ENCODE measurements at places on chromosomes 12 and 14.
A peak's percentile ranks its signal among the peaks of the same experiment; 100 is the strongest.

GRCh38 chr14:73143003-73143402, 6.7 kb downstream of the PSEN1 start:
- no peak for DNase-seq

- no peak for DNase-seq
Observed at GRCh38 chr12:96886998-96887677, 19.9 kb upstream of the NEDD1 start.

GRCh38 chr12:128755566-128755965, 68.2 kb downstream of the SLC15A4 start:
- no peak for DNase-seq

GRCh38 chr14:57573173-57573572, 79.5 kb upstream of the CCDC198 start:
- no peak for DNase-seq

GRCh38 chr14:27392153-27392552, 794.3 kb upstream of the NOVA1 start:
- no peak for DNase-seq

- no peak for DNase-seq
Observed at GRCh38 chr12:69196302-69197288, 42.8 kb upstream of the CPSF6 start.

DNA sequence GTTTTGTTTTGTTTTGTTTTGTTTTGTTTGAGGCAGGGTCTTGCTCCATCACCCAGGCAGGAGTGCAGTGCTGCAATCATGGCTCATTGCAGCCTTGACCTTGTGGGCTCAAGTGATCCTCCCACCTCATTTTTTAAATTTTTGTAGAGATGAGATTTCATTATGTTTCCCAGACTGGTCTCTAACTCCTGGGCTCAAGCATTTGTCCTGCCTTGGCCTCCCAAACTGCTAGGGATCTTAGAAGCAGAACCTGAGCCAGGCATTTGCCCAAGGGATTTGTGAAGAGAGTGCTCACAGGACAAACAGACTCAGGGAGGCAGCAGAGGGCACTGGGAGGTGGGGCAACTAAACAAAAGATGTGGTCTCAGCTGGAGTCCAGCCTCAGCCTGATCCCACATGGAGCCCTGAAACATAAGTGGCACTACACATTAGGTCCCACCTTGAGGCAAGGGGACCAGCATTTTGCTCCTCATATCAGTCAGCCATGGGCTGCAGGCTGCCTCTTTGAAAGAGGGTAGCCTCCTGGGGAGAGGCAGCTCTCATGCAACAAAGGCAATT, 86.2 kb upstream of the CMKLR1 start:
- DNase-seq: no peak

GRCh38 chr14:102164965-102165364, 25.3 kb downstream of the WDR20 start:
- no peak for DNase-seq

GRCh38 chr12:1162081-1162760, 171.2 kb downstream of the ERC1 start:
- no peak for DNase-seq

DNA sequence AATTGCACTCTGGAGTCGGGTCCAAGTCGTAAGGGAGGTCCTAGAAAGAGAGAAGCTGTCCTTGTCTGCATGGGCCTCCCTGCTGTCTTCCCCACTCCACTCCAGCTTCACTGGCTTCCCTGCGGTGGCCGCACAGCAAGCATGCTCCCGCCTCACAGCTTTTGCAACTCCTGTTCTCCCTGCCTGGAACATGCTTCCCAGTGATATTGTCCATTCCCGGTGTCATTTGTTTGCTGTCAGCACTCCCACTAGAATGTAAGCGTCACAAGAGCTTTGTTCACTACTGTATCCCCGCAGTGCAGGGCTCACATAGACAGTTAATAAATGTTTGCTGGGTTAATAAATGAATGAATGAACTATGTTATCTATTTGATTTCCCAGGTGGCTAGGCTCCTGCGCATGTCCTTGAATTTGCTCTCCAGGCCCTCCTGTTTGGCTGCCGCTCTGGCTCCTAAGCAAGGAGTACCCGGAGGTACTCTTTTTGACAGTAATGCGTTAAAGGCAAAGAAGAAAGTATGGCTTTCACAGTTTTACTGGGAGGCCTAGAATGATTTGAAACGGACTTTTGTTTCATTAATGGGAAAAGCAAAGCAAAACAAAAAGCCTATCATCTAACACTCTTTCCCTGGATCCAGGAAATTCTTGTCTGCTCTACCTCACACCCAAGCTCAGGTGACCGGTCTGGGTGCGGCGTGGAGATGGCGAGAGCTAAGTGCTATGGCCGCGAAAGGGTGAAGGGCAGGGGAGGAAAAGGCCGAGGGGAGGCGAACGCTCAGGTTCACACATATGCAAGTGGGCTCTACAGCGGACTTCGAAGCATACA, 6.2 kb upstream of the SLC7A7 start:
- DNase-seq: no peak

DNA sequence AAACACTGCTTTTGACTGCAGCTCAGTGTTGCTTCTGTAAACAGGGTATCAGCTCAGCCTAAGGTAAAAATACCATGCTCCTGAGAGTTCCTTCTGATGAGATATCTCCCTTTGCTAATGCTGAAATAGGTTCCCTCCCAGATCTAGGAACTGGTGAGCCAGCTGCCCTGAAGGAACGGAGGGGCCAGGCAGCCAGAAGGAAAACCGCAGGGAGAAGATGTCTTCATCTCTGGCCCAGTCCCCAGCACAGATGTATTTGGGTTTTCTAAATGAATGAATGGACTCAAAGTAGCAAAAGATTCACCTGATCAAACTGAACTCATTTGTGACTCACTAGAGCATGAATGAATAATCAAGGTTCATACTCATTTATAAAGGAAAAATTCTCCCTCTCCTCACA, 247.8 kb downstream of the MSRB3 start:
- no peak for DNase-seq

DNA sequence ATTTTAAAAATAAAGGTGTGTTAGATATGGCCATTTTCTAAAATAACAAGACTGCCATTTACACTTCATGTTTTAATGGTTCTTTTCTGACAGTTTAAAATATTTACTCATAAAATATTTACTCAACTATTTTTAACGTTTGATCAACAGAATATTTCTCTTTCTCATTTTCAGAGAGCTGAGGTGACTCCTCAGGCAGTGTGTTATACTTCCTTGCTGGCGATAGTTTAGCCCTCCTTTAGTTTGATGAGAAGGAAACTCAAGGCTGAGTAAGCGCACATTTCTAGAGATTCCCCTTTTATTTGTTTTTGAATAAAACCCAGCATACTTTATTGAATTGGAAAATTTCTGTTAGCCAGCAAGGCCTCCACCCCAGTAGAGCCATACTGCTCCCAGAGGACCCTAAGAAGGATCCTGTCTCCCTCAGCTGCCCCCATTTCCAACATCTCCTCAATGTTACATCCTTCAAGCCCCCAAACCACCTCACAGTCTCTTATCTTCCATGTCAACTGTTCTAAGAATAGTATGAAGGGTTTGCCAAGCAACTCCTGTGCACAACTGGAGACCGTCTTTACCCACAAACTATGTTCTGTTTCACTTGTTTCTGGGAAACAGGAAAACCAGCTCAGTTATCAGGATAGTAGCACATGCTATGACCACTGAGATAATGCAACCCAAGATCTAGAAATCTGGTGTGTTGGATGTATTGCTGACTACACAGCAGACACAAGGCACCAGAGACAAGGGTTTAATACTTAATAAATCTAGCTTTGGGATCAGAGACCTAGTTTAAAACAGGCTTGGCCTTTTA, 129.5 kb downstream of the STXBP6 start:
- no peak for DNase-seq

DNA sequence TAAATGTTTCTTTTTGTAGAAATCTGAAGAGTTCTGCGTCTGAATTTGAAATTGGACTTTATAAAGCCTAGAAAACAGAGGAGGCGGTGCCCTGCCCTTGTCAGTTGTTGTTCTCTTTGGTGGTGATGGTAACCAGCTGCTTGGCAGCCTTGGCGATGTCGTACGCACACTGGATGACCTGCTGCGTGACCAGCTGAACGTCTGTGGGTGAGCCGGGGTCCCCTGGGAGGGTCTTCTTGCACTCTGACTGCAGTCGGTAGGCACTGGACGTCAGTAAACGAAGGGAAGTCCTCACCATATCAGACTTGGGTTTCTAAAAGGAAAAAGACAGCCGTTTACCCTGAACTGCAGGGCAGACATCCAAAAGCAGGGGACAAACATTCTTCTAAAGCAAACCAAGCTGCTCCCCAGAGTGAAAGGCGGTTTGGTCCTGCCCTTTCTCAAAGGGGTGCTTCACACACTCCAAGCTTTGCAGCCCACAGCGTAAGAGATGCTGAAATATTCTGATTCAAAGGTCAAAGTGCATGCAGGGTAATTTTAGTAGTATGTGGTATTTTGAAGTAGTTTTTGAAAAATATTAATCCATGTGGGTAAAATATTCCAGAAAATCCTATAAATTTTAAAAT, 32.9 kb downstream of the TCHP start:
- no peak for DNase-seq

DNA sequence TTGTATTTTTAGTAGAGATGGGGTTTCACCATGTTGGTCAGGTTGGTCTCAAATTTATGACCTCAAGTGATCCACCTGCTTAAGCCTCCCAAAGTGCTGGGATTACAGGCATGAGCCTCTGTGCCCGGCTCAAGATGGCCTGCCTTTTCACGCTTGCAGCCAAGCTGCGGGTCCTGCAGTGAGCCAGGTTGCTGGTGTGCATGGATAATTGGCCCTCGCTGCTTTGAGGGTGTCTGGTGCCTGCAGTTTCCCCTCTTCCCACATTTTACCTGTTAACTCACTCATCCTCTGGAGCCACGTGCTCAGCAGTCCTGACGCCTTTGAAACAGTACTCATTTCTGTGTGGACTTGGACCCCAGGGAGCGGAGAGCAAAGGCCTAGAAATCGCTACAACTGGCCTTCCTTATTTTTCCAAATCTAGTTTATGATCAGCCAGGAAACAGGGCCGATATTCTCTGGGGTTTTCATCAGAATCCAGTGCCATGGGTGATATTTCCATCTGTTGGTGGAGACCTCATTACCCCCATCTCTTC, 42.2 kb downstream of the TPCN1 start:
- DNase-seq: no peak

GRCh38 chr12:54126029-54126695, 62.6 kb downstream of the SMUG1 start:
- DNase-seq: no peak

GRCh38 chr14:54866588-54866987, 36.0 kb downstream of the GCH1 start:
- DNase-seq: no peak

DNA sequence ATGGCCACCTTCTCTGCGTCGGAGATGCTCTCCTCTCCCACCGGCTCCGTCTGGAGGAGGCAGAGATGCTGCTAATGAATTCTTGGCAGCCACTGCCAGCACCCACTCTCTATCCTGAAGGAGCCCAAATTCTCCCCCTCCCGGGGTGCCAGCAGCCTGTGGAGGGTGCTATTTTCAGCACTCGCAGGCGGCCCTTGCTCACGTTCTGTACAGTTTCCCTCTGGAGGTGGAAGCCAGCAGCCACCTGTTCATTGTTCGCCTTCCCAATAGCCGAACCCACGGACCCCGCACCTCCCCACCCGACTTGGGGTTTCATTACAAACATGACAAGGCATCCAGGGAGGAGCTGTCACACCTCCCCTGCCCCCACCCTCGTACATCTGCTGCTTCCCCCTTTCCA, 27.8 kb downstream of the SNRNP35 start:
- no peak for DNase-seq

- no peak for DNase-seq
Observed at GRCh38 chr12:68352067-68352466, 19.9 kb upstream of the MDM1 start.

DNA sequence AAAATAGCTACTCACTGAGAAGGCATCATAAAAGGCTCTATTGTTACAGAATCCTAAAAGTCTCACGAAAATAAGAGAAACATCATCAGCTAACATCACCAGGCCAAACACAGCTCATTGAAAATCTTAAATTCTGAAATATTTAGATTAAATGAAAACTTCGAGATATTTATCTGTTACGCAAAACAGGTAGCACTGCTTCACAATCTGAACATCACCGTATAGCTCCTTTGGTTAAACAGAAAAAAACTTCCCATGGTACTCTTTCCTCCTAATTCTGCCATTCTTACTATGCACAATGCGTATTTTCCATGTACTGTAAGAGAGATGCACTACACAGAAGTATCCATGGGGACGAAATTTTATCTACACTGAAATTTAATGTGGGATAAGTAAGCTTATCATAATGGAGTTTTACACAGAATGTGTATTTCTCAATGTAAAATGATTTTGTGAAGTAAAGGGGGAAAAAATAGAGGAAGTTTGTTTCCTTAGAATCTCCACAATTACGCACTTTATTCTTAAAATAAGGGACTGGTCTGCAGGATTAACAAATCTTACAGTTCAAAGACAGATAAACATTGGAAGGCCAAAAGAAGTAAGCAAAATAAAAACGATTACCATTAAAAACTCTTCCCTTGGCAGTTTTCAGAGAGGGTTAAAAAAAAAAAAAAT, 1.9 kb downstream of the SGPP1 start:
- DNase-seq: peak; percentile 45

- DNase-seq: no peak
Observed at GRCh38 chr14:89078021-89078795, 253.8 kb downstream of the TTC8 start.

- no peak for DNase-seq
Observed at GRCh38 chr14:91270188-91270587, 25.7 kb upstream of the GPR68 start.

GRCh38 chr12:74431801-74432200, 105.8 kb upstream of the ATXN7L3B start:
- DNase-seq: no peak

DNA sequence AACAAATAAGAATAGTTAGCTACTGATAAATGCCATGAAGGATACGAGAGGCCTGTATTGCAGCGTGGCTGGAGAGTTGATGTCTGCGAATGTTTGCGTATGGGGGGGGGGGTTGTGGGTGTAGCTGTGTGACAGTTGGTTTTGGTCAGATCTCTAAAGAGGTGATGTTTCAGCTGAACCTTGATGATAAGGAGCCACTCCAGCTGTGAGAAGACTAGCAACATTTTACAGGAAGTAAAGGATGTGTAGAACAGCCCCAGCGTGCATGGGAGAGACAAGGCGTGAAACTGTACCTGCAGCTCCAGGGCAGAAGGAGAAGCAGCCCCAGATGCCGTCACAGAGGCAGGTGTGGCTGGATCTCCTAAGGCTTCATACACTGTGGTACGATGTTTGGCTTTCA, 416.9 kb downstream of the TMEM132D start:
- no peak for DNase-seq

DNA sequence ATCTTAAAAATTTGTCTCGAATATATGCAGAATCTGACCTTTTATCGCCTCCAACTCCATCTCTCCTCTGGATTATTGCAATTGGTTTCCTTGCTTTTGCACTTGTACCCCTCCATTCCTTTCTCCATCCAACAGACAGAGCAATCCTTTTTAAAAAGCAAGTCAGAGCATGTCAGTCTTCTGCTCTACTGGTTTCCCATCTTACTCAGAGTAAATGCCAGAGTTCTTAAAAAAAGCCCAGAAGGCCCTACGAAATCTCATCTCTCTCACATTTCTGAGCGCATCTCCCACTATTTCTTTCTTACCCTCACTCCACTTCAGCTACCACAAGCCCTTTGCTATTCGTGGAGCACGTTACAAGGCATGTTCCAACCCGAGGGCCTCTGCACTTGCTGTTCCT, 236.9 kb upstream of the DDHD1 start:
- DNase-seq: no peak
